Large intestine (tissue), 12 donors: ENCODE measurements at places on chromosomes 6 and 20.

- H3K27ac ChIP-seq, result no peak overlapping the region
- H3K4me3 ChIP-seq, result no peak overlapping the region
- no peak for DNase-seq
- no peaks in the 10 kb centered on the region for H3K36me3 ChIP-seq
- H3K27me3 ChIP-seq, result no peaks in the 10 kb centered on the region
Measured at GRCh38 chr6:1001655-1002349, 308.9 kb upstream of the EXOC2 start.

GRCh38 chr6:28003059-28003458 lies 46.0 kb downstream of the OR2B6 start:
- no peak overlapping the region for H3K27ac ChIP-seq
- no peaks in the 10 kb centered on the region for H3K36me3 ChIP-seq
- no peaks in the 10 kb centered on the region for H3K4me1 ChIP-seq

- no peaks in the 10 kb centered on the region for H3K36me3 ChIP-seq
- no peaks in the 10 kb centered on the region for H3K27me3 ChIP-seq
- H3K4me1 ChIP-seq, result peaks cover 4% of the 10 kb centered on the region
- no peak overlapping the region for H3K4me3 ChIP-seq
Measured at GRCh38 chr20:7291323-7291943, 523.9 kb downstream of the BMP2 start.

GRCh38 chr6:2035046-2035445 lies 210.4 kb downstream of the GMDS start:
- H3K27ac ChIP-seq, result no peak overlapping the region
- H3K4me3 ChIP-seq, result no peak overlapping the region
- H3K4me1 ChIP-seq, result no peaks in the 10 kb centered on the region
- no peak for DNase-seq

DNA sequence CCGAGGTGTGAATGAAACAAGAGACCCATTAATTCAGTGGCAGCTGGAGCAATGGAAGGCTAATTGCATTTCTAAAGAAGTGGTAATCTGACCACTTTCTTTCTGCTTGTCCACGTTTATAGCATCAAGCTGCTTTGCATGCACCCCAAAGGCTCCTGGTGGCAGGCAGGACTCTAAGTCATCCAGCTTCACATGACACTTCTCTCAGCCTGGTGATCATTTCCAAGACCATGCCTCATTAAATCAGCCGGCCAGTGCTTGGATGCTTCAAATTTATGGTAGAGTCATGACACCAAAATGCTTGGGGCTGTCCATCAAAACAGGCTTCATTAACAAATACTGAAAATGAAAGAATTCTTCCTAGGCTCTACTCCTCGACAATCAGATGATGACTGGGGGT lies 614.9 kb downstream of the DOK5 start:
- no peaks in the 10 kb centered on the region for H3K27me3 ChIP-seq
- no peak overlapping the region for H3K4me3 ChIP-seq
- no peaks in the 10 kb centered on the region for H3K36me3 ChIP-seq

DNA sequence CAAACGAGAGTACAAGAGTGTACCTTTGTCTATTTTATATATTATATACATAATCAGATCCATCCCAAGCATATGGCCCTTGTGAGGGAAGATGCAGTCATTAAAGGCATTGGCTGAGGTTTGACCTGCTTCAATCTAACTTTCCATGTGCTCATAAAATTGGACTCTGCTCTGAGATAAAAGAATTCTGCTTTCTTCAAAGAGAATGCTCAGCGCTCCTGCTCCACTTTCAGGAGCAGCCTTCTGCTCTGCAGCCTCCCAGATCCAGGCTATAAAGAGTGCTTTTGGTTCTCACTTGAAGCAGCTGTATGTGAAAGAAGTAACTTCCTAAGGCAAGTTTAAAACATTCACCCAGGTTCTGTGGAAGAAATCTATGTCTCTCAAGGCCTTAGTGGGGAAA lies 45.3 kb downstream of the CD83 start:
- no peaks in the 10 kb centered on the region for H3K36me3 ChIP-seq
- no peaks in the 10 kb centered on the region for H3K27me3 ChIP-seq
- H3K27ac ChIP-seq, result no peak overlapping the region
- H3K4me1 ChIP-seq, result no peaks in the 10 kb centered on the region
- H3K4me3 ChIP-seq, result no peak overlapping the region

DNA sequence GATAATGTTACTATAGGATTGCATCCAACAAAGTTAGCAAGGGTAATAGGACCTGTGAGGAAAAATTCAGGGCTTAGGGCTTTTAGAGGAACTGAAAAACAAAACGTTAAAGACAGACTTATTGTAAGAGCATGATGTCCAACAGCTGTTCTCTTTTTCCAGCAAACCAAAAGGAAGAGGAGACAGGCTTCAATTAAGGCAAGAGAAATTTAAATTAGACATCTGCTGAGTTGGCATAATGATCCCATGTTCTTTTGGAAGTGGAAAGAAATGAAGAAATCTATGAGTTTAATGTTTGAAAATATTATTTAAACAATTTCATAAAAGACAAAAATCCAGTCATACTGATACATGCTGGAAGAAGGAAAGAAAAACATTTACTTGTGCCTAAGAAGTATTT lies 95.7 kb upstream of the HMGCLL1 start:
- H3K4me3 ChIP-seq, result no peak overlapping the region
- H3K36me3 ChIP-seq, result no peaks in the 10 kb centered on the region
- no peaks in the 10 kb centered on the region for H3K27me3 ChIP-seq
- H3K27ac ChIP-seq, result no peak overlapping the region

- no peaks in the 10 kb centered on the region for H3K36me3 ChIP-seq
- H3K4me3 ChIP-seq, result peak overlapping the region; percentile 55
- peaks cover 57% of the 10 kb centered on the region for H3K27me3 ChIP-seq
- H3K4me1 ChIP-seq, result no peaks in the 10 kb centered on the region
- DNase-seq, result no peak
- peak overlapping the region; percentile 52 for H3K27ac ChIP-seq
Measured at GRCh38 chr6:148747145-148747470, 278 bp downstream of the UST start.

DNA sequence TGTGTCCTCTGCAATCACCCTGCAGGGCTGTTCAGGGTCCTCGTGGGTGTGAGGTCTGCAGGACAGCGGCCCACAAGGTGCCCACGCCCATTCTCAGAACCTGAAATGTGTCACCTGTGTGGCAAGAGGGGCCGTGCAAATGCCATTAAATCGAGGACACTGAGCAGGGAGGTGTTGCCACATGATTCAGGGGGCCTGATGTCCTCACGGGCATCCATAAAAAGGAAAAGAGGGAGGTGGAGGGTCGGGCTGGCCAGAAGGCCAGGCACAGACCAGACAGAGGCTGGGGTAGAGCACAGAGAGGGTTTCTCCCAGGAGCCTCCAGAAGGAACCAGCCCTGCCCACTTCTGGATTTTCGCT lies 239.6 kb downstream of the ERMARD start:
- H3K4me1 ChIP-seq, result no peaks in the 10 kb centered on the region
- no peak for DNase-seq
- no peaks in the 10 kb centered on the region for H3K27me3 ChIP-seq

DNA sequence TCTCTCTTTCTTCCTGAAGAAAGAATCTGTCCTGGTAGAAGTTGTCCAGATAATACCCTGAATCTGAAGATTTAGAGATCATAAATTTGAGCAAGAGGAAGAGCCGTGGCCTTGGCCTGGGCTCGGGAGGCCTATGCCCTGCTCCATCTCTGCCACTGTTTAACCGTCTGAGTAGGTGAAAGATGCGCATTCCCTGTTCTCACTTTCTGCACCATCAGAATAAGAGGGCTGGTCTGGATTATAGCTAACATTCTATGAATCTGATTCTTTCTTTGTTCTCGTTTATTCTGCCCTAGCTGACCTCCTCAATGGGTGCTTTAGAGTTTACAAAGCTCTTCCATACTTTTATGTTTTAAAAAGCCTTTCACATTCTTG lies 51.3 kb downstream of the ELOVL4 start:
- no peaks in the 10 kb centered on the region for H3K4me1 ChIP-seq
- no peaks in the 10 kb centered on the region for H3K27me3 ChIP-seq
- DNase-seq, result no peak
- H3K36me3 ChIP-seq, result no peaks in the 10 kb centered on the region

GRCh38 chr6:108501559-108501958 lies 59.2 kb upstream of the FOXO3 start:
- peaks cover 6% of the 10 kb centered on the region for H3K36me3 ChIP-seq
- no peak overlapping the region for H3K27ac ChIP-seq
- no peaks in the 10 kb centered on the region for H3K27me3 ChIP-seq

GRCh38 chr20:53944796-53945195 lies 125.6 kb downstream of the BCAS1 start:
- no peak for DNase-seq
- no peaks in the 10 kb centered on the region for H3K36me3 ChIP-seq
- H3K27ac ChIP-seq, result no peak overlapping the region
- H3K4me3 ChIP-seq, result no peak overlapping the region

- no peaks in the 10 kb centered on the region for H3K4me1 ChIP-seq
- no peaks in the 10 kb centered on the region for H3K27me3 ChIP-seq
- DNase-seq, result no peak
- no peaks in the 10 kb centered on the region for H3K36me3 ChIP-seq
- H3K27ac ChIP-seq, result no peak overlapping the region
Measured at GRCh38 chr6:15023448-15023847, 222.4 kb upstream of the JARID2 start.

DNA sequence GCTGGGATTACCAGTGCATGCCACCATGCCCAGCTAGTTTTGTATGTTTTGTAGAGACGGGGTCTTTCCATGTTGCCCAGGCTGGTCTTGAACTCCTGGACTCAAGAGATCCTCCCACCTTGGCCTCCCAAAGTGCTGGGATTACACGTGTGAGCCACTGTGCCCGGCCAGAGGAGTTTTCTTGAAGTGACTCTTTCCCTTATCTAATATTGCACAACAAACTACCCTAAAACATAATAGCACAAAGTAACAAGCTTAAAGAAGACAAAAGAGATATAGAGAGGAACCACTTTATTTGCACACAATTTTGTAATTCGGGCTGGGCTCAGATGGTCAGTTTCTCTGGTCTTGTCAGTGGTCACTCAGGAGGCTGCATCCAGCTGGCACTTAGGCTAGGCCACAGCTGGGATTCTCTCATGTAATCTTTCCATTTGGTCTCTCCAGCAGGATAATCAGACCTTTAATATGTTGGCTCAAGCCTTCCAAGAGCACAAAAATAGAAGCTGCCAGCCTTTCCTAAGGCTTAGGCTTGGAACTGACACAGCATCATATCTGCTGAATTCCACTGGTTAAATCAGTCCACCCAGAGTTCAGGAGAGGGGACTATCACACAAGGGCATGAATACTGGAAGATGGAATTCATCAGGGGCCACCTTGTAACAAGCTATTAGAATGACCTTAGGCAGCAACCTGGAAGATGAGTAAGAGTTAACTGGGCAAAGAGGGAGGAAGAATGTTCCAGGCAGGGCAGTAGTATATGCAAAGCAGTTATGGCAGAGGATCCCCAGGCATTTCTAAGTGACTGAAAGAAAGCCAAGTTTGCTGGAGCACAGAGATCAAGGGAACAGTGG lies 56.7 kb upstream of the PNRC1 start:
- no peak overlapping the region for H3K27ac ChIP-seq
- H3K4me3 ChIP-seq, result no peak overlapping the region
- no peaks in the 10 kb centered on the region for H3K27me3 ChIP-seq
- no peaks in the 10 kb centered on the region for H3K36me3 ChIP-seq
- H3K4me1 ChIP-seq, result no peaks in the 10 kb centered on the region

DNA sequence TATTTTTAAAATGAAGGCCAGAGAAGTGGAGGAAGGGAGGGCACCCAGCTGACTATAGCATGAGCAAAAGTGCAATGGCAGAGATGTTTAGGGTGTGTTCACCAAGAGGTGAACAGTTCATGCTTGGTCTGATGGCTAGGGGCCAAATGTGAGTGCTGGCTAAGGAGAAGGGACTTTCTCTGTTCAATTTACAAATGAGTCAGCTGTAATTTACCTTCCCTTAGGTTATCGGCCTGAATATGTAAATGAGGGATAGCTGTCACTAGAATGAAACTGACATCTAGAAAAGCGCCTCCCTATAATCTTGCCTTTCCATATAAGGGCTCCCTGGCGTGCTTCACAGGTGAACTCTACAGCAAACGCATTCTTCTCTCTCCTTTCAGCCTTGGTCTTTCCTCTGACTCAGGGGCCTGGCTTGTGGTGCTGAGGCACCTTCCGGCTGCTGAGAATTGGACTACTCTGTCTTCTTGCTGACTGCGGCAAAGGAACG lies 114.7 kb upstream of the BACH2 start:
- H3K27me3 ChIP-seq, result peaks cover 11% of the 10 kb centered on the region
- H3K36me3 ChIP-seq, result no peaks in the 10 kb centered on the region
- H3K27ac ChIP-seq, result no peak overlapping the region
- H3K4me3 ChIP-seq, result no peak overlapping the region

DNA sequence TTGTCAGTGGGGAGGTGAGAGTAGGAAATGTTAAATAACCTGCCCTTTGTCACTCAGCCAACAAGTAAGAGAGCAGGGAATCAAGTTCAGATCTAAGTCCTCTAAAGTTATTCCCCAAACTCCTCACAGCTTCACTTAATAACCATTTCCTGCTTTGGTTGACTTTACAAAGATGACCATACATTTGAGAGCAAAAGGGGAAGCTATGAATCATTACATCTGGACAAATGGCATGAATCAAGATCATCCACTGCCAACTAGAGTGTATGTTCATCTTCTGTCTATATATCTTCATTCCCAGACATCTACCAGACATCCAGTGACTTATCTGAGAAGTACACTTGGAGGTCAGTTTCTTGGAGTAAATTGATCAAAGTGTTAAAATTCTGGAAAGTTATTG lies 15.1 kb upstream of the HIVEP2 start:
- H3K36me3 ChIP-seq, result no peaks in the 10 kb centered on the region
- H3K4me1 ChIP-seq, result no peaks in the 10 kb centered on the region
- H3K4me3 ChIP-seq, result no peak overlapping the region
- no peaks in the 10 kb centered on the region for H3K27me3 ChIP-seq
- DNase-seq, result no peak
- H3K27ac ChIP-seq, result no peak overlapping the region

GRCh38 chr6:1617466-1618310 lies 8.0 kb downstream of the FOXC1 start:
- no peak overlapping the region for H3K27ac ChIP-seq
- H3K4me3 ChIP-seq, result no peak overlapping the region
- peaks cover 2% of the 10 kb centered on the region for H3K36me3 ChIP-seq
- H3K27me3 ChIP-seq, result peaks cover 98% of the 10 kb centered on the region

DNA sequence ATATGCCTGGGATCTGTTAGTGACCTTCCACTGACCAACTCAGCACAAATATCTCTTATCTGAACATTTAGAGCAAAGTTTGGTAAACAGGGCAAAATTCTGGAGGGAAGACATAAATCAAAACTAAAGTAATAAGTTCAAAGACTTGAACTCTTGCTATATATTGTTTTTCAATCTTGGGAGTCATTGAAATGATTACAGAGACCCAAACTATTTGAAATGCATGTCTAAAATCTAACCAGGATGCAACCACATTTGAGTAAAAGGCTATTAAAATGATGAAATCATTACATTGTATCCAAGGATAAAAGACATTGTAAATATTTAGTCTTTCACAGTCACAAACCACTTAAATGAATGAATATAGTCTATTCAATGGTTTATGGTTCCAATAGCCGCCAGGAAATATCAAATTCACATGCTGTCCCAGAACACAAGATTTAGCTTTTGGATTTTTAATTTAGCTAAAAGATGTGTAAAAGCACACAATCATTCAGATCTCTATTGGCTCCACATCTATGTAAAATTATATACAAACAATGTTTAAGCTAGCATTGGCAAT lies 256.6 kb upstream of the EPHA7 start:
- no peaks in the 10 kb centered on the region for H3K36me3 ChIP-seq
- DNase-seq, result no peak
- H3K4me3 ChIP-seq, result no peak overlapping the region
